ENCODE measurements at places on chromosomes 12 and 14. TPM values are rescaled to one million over a fixed set of nuclear protein-coding genes. Genes with fewer than 3 reads are reported as not detected.
A peak's percentile ranks its signal among the peaks of the same experiment; 100 is the strongest.

Gene TBC1D30
- 9.7 TPM for total RNA-seq

Gene DENND5B
- 21.2 TPM for total RNA-seq

Gene KERA
- total RNA-seq = not detected

Gene ZNF385A
- 7.2 TPM for total RNA-seq

GRCh38 chr14:61091657-61092273, 110.7 kb downstream of the SLC38A6 start:
- peaks cover 10% of the 10 kb centered on the region for H3K4me1 ChIP-seq
- no peak for DNase-seq
- no peaks in the 10 kb centered on the region for H3K27me3 ChIP-seq
- no peaks in the 10 kb centered on the region for H3K36me3 ChIP-seq
- no peak overlapping the region for H3K4me3 ChIP-seq
- no peak overlapping the region for H3K27ac ChIP-seq

DNA sequence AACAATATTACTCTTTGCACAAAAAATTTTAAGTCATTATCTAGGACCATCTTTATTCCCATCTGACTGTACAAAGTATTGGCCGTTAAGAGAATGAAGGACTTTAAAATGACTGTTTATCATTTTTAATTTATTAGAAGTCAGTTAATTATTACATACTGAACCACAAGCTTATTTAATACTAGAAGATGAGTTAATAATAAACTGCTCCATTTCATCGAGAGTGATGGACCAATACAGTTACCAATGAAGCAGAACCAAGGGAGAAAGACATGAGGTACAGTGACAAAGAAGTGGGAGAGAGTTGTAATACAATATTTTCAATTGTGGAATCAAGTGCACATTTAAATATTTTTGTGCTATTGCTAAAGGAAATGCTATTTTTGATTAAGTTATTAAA, 83.3 kb downstream of the PTPRO start:
- DNase-seq = no peak
- H3K4me3 ChIP-seq = no peak overlapping the region
- no peaks in the 10 kb centered on the region for H3K36me3 ChIP-seq
- H3K27ac ChIP-seq = no peak overlapping the region
- no peaks in the 10 kb centered on the region for H3K27me3 ChIP-seq
- H3K4me1 ChIP-seq = no peaks in the 10 kb centered on the region

GRCh38 chr12:72278894-72279293, 6.7 kb downstream of the TRHDE start:
- H3K4me1 ChIP-seq = no peaks in the 10 kb centered on the region
- no peak overlapping the region for H3K27ac ChIP-seq
- no peaks in the 10 kb centered on the region for H3K36me3 ChIP-seq
- no peak overlapping the region for H3K4me3 ChIP-seq
- no peak for DNase-seq

DNA sequence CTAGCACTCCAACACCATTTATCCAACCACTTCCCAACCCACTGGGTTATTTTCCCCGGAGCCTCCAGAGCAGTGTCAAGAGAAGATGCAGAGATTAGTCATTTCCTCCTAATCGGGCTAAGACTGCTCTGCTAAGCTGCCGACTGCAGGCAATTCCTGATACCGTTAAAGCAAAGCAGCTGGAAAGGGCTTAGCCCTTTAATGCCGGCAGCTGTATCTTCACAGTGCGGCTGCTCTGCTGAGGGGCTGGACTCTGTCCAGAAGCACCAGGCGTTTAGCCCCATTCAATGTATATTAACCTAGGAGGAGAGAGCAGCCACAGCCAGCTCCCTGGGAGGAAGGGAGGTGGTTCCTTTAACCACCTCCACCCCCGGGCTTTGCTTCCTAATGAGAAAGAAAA, 11.1 kb downstream of the AQP6 start:
- H3K27me3 ChIP-seq = no peaks in the 10 kb centered on the region
- H3K4me1 ChIP-seq = peaks cover 36% of the 10 kb centered on the region
- peak; percentile 86 for DNase-seq
- no peaks in the 10 kb centered on the region for H3K36me3 ChIP-seq
- peak overlapping the region; percentile 51 for H3K27ac ChIP-seq
- H3K4me3 ChIP-seq = no peak overlapping the region

- no peaks in the 10 kb centered on the region for H3K36me3 ChIP-seq
- no peak overlapping the region for H3K4me3 ChIP-seq
- H3K27ac ChIP-seq = no peak overlapping the region
- no peaks in the 10 kb centered on the region for H3K27me3 ChIP-seq
- no peaks in the 10 kb centered on the region for H3K4me1 ChIP-seq
These were observed 8.8 kb upstream of the LGR5 start for GRCh38 chr12:71430756-71431155.

All from neural progenitor cell (in vitro differentiated cells).